ENCODE measurements at places on chromosomes 1 and 21. TPM values are rescaled to one million over a fixed set of nuclear protein-coding genes. Genes with fewer than 3 reads are reported as not detected.

The KIF26B gene
- 14.7 TPM for total RNA-seq

The INSRR gene
- not detected for total RNA-seq

The RNF2 gene
- total RNA-seq = 12.8 TPM

The CYB5RL gene
- total RNA-seq = 6.7 TPM

The NUCKS1 gene
- total RNA-seq = 195 TPM

The OR2L5 gene
- not detected for total RNA-seq

The LGR6 gene
- 0.29 TPM for total RNA-seq

The TSNAX gene
- 40.5 TPM for total RNA-seq

The RAVER2 gene
- 17.4 TPM for total RNA-seq

The CD2 gene
- not detected for total RNA-seq
